ENCODE measurements at places on chromosomes 12 and 14.

- H3K36me3 ChIP-seq = no peaks in the 10 kb centered on the region
- peaks cover 47% of the 10 kb centered on the region for H3K4me1 ChIP-seq
- H3K27me3 ChIP-seq = no peaks in the 10 kb centered on the region
- no peak overlapping the region for H3K4me3 ChIP-seq
Measured at GRCh38 chr12:109147954-109148353, 31.6 kb downstream of the ACACB start.

DNA sequence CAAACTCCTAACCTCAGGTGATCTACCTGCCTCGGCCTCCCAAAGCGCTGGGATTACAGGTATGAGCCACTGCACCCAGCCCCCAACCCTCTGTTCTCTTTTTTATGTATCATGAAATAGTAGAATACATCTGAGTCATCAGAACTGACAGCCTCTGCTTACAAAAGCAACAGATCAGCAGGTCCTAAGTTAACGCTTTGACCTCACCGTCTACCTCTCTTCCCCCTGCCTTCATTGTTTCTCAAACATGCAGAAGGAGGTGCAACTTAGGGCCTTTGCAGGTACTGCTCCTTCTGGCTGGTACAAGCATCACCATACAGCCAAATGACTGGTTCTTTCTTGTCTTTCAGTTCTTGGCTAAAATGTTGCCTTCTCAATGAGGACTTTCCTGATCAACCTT lies 249.2 kb downstream of the PAWR start:
- no peaks in the 10 kb centered on the region for H3K36me3 ChIP-seq
- no peak overlapping the region for H3K4me3 ChIP-seq

DNA sequence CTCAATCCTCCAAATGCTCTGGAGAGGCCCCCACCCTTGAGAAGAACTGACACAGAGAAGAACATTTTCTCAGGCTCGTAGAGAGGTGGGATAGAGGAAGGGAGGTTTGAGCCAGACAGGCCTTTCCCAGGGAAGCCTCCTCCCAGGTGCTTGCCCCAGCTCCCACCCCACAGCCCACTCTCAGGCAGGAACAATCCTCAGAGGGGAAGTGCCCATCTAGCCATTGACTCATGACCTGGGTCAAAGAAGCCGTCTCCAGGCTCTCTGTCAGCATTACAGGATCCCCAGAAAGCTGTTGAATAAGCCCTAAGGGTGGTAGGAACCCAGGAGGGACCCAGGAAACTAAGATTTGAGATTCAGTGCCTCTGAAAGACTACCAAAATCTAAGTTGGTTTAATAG lies 3.8 kb downstream of the AQP6 start:
- H3K4me1 ChIP-seq = peaks cover 5% of the 10 kb centered on the region
- no peaks in the 10 kb centered on the region for H3K27me3 ChIP-seq
- H3K4me3 ChIP-seq = no peak overlapping the region
- DNase-seq = no peak

DNA sequence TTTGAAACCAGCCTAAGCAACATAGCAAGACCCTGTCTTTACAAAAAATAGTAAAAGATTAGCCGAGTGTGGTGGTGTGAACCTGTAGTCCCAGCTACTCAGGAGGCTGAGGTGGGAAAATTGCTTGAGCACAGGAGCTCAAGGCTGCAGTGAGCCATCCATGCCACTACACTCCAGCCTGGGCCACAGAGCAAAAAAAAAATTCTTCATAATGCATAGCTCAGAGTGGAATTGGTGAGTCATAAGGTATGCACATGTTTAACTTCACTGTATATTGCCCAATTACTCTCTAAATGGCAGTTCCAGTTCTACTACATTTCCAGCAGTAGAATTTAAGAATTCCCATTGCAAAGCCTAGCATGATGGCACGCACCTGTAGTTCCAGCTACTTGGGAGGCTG lies 26.8 kb upstream of the CLIP1 start:
- no peaks in the 10 kb centered on the region for H3K27me3 ChIP-seq
- H3K36me3 ChIP-seq = no peaks in the 10 kb centered on the region
- no peak for DNase-seq
- no peaks in the 10 kb centered on the region for H3K4me1 ChIP-seq

- no peak overlapping the region for H3K27ac ChIP-seq
- no peak for DNase-seq
- H3K4me3 ChIP-seq = no peak overlapping the region
- H3K27me3 ChIP-seq = no peaks in the 10 kb centered on the region
Measured at GRCh38 chr14:101191721-101192660, 288.5 kb upstream of the RTL1 start.

DNA sequence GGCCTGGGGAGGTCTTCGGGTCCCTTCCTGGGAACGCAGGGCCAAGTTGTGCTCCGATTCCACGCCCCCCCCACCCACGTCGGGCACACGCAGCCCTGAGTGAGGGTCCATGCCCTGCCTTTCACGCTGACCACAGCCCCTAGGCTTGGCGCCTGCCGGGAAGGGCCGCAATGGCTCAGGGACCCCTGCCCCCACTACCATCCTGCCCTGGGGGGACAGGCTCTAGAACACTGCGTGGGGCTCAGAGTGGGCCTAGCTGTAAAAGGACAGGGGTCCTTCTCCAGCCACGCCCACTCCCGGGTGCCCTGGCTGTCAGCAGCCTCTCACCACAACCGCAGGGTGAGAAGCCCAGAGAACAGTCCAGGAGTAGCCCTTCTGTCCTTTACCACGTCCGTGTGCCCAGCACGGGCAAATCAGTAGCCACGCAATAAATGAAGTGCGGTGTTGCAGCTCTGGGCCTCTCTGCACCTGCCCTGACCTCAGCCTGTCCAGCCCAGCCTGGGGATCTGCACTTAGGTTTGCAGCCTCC lies 9.4 kb upstream of the GPR68 start:
- H3K36me3 ChIP-seq = no peaks in the 10 kb centered on the region
- H3K4me3 ChIP-seq = peak overlapping the region; percentile 37
- H3K27ac ChIP-seq = no peak overlapping the region
- no peak for DNase-seq
- peaks cover 13% of the 10 kb centered on the region for H3K4me1 ChIP-seq

DNA sequence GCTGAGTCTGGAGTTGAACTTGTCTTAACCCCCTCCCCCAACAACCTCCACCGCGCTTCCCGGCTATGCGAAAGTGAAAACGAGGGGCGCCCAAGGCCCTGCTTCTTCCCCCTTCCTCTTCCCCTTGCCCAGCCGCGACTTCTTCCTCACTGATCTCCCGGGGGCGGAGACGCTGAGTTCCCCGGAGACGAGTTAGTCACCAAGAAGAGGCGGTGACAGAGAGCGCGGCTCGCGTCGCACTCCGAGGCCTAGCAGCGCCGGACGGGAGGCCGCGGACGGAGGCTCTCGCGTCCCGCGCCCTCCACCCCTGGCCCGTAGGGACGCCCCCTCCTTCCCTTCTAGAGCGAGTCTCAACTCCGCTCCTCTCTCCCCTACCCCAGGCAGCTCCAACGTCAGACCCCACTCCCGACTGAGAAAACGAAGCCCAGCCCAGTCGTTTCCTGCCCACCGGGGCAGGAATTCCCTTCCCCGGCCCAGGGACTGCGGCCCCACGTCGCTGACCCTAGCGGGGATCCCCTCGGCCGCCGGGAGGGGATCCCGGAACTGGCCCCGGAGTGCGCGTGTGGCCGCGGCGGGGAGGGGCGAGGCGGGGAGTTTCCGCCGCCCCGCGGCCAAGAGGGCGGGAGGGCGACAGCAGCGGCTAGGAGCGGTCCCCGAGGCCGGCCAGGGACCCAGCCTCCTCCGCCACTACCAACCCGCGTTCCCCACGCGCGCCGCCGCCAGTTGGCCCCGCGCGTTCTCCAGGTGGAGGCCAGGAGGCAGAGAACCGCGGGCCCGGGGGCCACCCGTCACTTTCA lies 1.4 kb downstream of the BAZ1A start:
- H3K4me3 ChIP-seq = peak overlapping the region; percentile 94
- no peaks in the 10 kb centered on the region for H3K36me3 ChIP-seq
- H3K27me3 ChIP-seq = no peaks in the 10 kb centered on the region
- DNase-seq = peak; percentile 72
- H3K27ac ChIP-seq = peak overlapping the region; percentile 93
- H3K4me1 ChIP-seq = peaks cover 6% of the 10 kb centered on the region

GRCh38 chr14:65286443-65286842 lies 126.1 kb upstream of the FUT8 start:
- H3K27ac ChIP-seq = no peak overlapping the region
- no peaks in the 10 kb centered on the region for H3K36me3 ChIP-seq
- no peak overlapping the region for H3K4me3 ChIP-seq

DNA sequence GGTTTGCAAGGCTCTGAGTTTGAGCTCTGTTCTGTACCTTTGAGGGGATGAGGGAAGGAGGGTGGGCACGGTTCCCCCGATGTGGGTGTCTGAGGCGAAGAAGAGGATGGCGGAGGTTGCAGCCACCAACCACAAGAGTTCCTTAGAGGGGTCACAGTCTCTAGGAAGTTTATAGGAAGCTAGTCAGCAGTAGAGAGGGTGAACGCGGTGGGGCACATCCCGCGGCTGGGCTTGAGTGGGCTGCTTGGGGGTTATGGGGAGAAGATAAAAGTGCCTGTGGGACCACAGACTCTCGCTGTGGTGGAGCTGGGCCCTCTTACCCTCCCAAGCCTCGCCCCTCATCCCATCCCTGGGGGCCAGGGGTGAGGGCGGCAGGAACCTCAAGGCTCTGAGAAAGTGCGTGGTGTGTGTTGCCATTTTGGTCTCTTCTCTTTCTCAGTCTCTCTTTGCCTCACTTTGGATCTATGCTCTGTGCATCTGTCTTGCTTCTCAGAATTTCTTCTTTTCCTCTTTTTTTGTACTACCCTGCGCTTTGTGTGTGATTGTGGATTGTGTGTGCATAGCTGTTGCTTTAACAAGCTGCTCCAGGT lies 2.7 kb downstream of the CD4 start:
- H3K27me3 ChIP-seq = no peaks in the 10 kb centered on the region
- no peak overlapping the region for H3K27ac ChIP-seq
- H3K36me3 ChIP-seq = no peaks in the 10 kb centered on the region
- no peaks in the 10 kb centered on the region for H3K4me1 ChIP-seq

GRCh38 chr14:104120281-104120741 lies 18.1 kb upstream of the KIF26A start:
- no peak overlapping the region for H3K27ac ChIP-seq
- peaks cover 23% of the 10 kb centered on the region for H3K4me1 ChIP-seq
- H3K4me3 ChIP-seq = no peak overlapping the region
- no peaks in the 10 kb centered on the region for H3K36me3 ChIP-seq
- no peak for DNase-seq

DNA sequence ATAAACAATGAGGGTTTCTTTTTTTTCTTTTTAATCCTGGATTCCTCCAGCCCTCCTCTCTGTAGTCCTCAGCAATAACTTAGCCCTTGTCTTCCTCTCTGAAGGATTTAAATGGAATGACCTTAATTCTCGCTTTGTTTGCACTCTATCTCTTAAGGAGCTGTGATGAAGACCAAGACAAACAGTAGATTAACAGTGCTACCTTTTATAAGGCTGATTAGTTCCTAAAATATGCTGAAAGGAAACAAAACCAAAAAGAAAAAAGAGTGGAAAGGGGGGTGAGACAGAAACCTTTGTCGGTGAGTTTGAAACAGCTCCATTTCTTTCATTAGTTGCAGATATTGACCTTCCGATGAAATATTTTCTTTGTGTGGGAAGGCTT lies 38.7 kb upstream of the PTCSC3 start:
- no peak overlapping the region for H3K27ac ChIP-seq
- H3K36me3 ChIP-seq = no peaks in the 10 kb centered on the region
- H3K27me3 ChIP-seq = no peaks in the 10 kb centered on the region
- DNase-seq = no peak

Data from body of pancreas (tissue), 4 donors.